ENCODE measurements at places on chromosomes 2 and 18. TPM values are rescaled to one million over a fixed set of nuclear protein-coding genes. Genes with fewer than 3 reads are reported as not detected.
A peak's percentile ranks its signal among the peaks of the same experiment; 100 is the strongest.

- DNase-seq, result no peak
- no peak overlapping the region for H3K27ac ChIP-seq
- no peaks in the 10 kb centered on the region for H3K27me3 ChIP-seq
- H3K36me3 ChIP-seq, result no peaks in the 10 kb centered on the region
These were observed 326.7 kb downstream of the MTX2 start for GRCh38 chr2:176595986-176596385.

DNA sequence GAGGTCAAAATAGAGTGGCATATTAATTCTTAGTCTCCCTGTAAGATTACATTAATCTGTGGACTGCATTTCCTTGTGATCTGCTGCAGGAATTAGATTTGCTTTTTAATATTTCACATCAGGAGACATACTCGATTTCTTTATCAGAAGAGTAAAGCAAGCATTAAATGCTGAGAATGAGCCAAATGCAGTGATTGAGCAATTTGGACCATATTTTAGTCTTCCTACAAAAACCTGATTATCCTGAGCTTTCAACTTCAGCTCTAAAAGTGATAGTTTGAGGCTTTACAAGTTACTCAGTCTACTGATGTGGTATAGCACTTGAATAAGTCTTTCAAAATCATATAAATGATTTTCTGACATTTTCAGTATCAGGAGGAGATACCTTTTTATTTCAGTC is 774.3 kb upstream of the RAB6C start:
- H3K27ac ChIP-seq, result no peak overlapping the region
- DNase-seq, result no peak
- no peaks in the 10 kb centered on the region for H3K36me3 ChIP-seq
- no peaks in the 10 kb centered on the region for H3K4me1 ChIP-seq
- H3K4me3 ChIP-seq, result no peak overlapping the region

The ASB18 gene
- not detected for total RNA-seq

GRCh38 chr2:74421221-74421870 is at the start of the genes C2orf81 and WDR54:
Gene C2orf81 (minus strand): TSS chr2:74421619. CDS start chr2:74421560, 59 bp downstream.
Gene WDR54 (plus strand): TSS chr2:74421730. CDS start chr2:74422154, 424 bp downstream.
- peak within 1 kb of the TSS; percentile 63 for H3K27ac ChIP-seq
- H3K27me3 ChIP-seq, result no peaks in the 10 kb centered on the region
- no peaks in the 10 kb centered on the region for H3K36me3 ChIP-seq
- H3K4me1 ChIP-seq, result peaks cover 5% of the 10 kb centered on the region

DNA sequence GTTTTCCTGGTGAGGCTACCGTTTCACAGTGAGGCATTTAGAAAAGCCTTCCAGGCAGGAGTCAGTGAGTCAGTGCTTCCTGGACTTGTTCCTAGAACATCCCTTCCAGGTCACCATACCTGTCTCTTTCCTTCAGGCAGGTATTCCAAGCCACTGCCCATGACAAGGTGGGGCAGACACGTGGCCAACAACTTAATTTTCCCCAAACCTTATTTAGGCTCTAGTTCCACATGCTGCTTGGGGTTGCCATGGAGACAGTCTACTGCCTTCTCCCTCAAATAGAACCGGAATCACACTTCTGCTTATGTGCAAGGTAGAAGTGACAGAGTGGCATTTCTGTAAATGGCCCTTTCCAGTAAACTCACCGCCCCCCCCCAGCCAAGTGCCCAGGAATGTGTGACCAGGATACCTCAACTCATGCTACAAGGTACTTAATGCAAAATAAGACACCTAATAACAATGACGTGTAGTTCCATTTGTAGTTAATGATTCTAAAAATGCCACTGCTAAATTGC is 258.3 kb downstream of the PRKCE start:
- peaks cover 4% of the 10 kb centered on the region for H3K4me1 ChIP-seq
- DNase-seq, result no peak
- H3K27me3 ChIP-seq, result no peaks in the 10 kb centered on the region
- no peak overlapping the region for H3K4me3 ChIP-seq

The GPAT2 gene
- total RNA-seq, result 1.8 TPM

The IGFBP5 gene
- 214 TPM for total RNA-seq

DNA sequence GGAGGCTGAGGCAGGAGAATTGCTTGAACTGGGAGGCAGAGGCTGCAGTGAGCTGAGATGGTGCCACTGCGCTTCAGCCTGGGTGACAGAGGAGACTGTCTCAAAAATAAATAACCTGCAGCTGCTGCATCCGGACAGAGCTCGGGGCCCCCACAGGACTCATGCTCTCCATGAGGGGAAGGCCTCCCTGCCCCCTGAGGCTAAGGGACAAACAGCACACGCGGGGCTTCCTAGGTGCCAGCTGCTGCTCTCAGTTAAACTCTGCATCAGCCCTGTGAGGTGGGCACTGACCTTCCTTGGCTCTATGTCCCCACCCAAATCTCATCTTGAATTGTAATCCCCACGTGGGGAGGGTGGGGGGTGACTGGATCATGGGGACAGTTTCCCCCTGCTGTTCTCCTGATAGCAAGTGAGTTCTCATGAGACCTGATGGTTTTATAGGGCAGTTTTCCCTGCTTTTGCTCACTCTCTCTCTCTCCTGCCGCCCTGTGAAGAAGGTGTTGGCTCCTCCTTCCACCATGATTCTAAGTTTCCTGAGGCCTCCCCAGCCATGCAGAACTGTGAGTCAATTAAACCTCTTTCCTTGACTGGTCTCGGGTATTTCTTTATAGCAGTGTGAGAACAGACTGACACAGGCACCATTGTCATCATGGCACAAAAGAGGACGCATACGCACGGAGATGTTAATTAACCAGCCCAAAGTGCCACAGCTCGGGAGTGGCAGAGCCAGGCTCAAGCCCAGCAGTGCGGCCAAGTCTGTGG is 49.9 kb upstream of the TAF1B start:
- no peak for DNase-seq
- H3K4me3 ChIP-seq, result no peak overlapping the region
- no peaks in the 10 kb centered on the region for H3K27me3 ChIP-seq
- peaks cover 8% of the 10 kb centered on the region for H3K4me1 ChIP-seq

The KLHL41 gene
- total RNA-seq, result not detected

- no peak overlapping the region for H3K4me3 ChIP-seq
- no peaks in the 10 kb centered on the region for H3K27me3 ChIP-seq
- peaks cover 4% of the 10 kb centered on the region for H3K4me1 ChIP-seq
- H3K36me3 ChIP-seq, result no peaks in the 10 kb centered on the region
These were observed 34.7 kb downstream of the ANTXR1 start for GRCh38 chr2:69047625-69048145.

DNA sequence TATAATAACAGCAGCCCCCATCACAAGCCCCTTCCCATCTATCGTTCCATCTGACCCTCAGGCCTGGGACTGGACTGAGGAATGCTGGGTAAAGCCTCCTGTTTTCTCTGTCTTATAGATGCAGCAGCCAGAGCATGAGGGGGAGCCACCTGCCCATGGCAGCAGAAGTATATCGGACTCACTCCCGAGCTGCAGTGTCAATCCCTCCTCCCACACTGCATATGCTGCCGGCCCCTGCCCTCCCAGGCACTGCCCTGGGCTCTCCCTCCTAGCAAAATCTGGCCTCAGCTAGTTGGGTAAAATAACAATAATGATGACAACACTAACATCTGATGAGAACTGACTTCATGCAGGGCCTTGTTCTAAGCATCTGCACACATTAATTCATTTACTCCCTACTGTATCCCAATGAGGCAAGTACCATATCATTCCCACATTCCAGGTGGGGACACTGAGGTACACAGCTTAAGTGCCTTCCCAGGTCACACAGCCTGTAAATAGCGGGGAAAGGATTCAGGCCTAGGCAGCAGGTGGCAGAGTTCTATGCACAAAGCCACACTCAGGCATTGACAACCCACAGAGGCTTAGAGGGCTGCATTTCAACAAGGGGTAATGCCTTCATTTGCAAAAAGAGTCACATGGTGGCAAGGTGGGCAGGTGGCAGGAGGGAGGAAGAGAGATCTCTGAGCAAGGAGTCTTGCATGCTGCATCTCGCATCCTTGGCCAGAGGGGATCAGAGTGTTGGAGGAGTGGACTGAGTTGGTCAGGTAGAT is 190.0 kb downstream of the ZBTB7C start:
- no peaks in the 10 kb centered on the region for H3K27me3 ChIP-seq
- H3K4me1 ChIP-seq, result no peaks in the 10 kb centered on the region
- DNase-seq, result no peak
- no peaks in the 10 kb centered on the region for H3K36me3 ChIP-seq
- no peak overlapping the region for H3K27ac ChIP-seq
- H3K4me3 ChIP-seq, result no peak overlapping the region

The IL36RN gene
- total RNA-seq, result not detected

The RFX8 gene
- total RNA-seq, result not detected

The GPR45 gene
- total RNA-seq, result not detected

DNA sequence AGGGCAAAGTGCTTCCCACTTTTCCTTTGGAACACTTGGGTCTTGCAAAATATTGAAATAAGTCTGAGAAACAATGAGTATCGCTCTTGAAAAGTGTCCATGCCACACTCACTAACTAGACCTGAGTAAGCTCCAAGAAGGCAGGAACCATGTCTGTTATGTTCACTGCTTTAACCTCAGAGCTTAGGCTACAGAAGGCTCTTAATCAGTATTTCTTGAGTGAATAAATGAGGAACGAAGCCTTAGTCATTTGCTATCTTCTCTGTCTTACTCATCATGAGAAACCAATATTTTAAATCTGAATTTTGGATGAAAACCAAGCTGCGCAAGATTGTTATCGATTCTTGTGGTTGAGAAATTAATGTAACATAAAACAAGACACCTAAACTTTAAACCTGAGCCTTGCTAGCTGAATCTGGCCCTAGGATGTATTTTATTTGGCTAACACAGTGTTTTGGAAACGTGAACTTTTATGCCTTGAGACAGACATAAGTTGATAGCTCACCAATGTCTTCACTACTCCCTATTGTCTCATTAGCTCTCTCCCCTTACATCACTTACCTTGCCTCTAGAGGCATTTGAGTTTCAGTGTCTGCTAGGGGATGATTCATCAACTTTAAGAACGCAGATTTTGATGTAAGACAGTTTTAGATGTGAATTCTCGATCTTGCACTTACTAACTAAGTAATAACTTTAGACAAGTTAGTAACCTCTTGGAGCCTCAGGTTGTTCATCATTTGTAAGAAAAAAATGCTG is 392.8 kb upstream of the MEIS1 start:
- no peak overlapping the region for H3K27ac ChIP-seq
- H3K36me3 ChIP-seq, result no peaks in the 10 kb centered on the region
- no peak for DNase-seq
- no peaks in the 10 kb centered on the region for H3K4me1 ChIP-seq
- no peaks in the 10 kb centered on the region for H3K27me3 ChIP-seq

GRCh38 chr2:5230855-5231254 is 461.3 kb upstream of the SOX11 start:
- no peaks in the 10 kb centered on the region for H3K27me3 ChIP-seq
- no peak overlapping the region for H3K4me3 ChIP-seq
- no peaks in the 10 kb centered on the region for H3K4me1 ChIP-seq
- no peak overlapping the region for H3K27ac ChIP-seq
- no peak for DNase-seq

The CFAP210 gene
- total RNA-seq, result not detected

GRCh38 chr2:106044021-106044420 is 150.1 kb downstream of the UXS1 start:
- no peak overlapping the region for H3K4me3 ChIP-seq
- H3K36me3 ChIP-seq, result no peaks in the 10 kb centered on the region
- no peak overlapping the region for H3K27ac ChIP-seq
- H3K4me1 ChIP-seq, result no peaks in the 10 kb centered on the region
- no peak for DNase-seq

The CFC1 gene
- not detected for total RNA-seq

GRCh38 chr2:233209117-233209532 is 42.3 kb upstream of the ATG16L1 start:
- H3K27ac ChIP-seq, result no peak overlapping the region
- no peak overlapping the region for H3K4me3 ChIP-seq
- DNase-seq, result no peak
- H3K4me1 ChIP-seq, result peaks cover 9% of the 10 kb centered on the region
- H3K27me3 ChIP-seq, result no peaks in the 10 kb centered on the region
- no peaks in the 10 kb centered on the region for H3K36me3 ChIP-seq

DNA sequence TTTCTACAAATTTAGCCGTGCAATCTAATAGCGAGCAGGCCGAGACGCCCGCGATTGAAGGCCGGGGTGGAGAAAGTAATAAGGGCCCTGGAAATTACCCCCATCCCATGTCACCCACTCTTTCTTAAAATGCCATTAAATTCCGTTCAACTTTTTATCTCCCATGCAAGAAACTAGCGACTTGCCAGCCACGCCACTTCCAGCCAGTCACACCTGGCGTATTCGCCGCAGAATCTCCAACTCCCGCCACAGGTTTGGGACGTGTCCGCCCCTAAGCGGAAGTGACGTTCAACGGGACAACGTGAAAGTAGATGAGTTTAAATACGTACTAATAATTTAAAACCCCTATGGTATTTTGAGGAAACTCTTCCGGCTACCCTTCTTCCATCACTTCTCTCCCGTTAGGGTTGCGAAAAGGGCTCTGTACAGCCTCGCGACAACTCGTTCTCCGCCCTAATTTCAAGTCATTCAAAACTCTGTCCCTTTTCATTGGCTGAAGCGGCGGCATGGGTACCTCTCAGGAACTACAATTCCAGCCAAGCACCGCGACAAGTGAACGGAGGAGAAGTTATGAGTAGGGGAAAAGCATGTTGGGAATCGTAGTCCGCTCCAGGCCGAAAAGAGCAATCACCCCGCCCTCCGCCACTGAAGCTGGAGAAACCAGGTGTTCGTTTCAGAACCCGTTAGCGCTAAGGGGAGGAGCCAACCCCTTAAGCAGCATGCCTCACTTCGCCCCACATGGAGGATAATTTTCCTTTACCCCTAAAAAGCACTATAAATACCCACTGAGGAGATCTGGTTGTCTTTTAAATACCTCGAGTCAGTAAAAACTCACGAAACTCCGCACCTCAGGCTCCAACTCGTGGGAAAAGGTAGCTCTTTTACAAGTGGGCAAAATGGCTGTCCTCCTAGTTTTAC is at the start of gene ZRANB3:
Gene ZRANB3, minus strand, starts transcription at position 906 of the 918 bp plus-strand sequence.
- H3K27me3 ChIP-seq, result no peaks in the 10 kb centered on the region
- H3K4me3 ChIP-seq, result peak within 1 kb of the TSS; percentile 93
- peaks cover 10% of the 10 kb centered on the region for H3K4me1 ChIP-seq
- no peaks in the 10 kb centered on the region for H3K36me3 ChIP-seq

The GAREM2 gene
- not detected for total RNA-seq

The MEIS1 gene
- total RNA-seq, result 30.7 TPM

DNA sequence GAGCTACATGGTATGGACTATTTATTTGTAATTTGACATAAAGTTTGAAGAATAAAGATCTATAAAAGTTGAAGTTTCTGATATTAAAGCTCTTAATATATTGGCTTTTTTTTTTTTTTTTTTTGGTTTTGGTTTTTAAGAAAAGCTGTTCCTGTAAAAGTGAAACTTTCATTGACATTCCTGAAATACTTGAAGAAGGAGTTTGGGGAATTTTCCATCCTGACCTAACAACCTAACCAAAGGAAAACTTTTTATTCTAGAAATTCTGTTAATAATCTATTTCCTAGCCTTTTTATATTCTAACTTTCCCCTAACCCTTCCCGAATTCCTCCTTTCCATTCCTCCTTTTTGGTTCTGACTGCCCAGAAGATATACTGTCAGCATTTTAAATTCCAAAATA is 83.7 kb downstream of the ACSL3 start:
- H3K36me3 ChIP-seq, result no peaks in the 10 kb centered on the region
- DNase-seq, result no peak
- H3K27me3 ChIP-seq, result no peaks in the 10 kb centered on the region
- H3K27ac ChIP-seq, result no peak overlapping the region

The DSG1 gene
- total RNA-seq, result not detected

- H3K27ac ChIP-seq, result no peak overlapping the region
- H3K36me3 ChIP-seq, result no peaks in the 10 kb centered on the region
- H3K27me3 ChIP-seq, result no peaks in the 10 kb centered on the region
- no peak overlapping the region for H3K4me3 ChIP-seq
- DNase-seq, result no peak
These were observed 68.4 kb upstream of the MSH2 start for GRCh38 chr2:47334356-47335136.

Data from transverse colon (tissue), 4 donors.